Keratinocyte (primary cell): ENCODE measurements at places on chromosomes 2 and 18.
A peak's percentile ranks its signal among the peaks of the same experiment; 100 is the strongest.

DNA sequence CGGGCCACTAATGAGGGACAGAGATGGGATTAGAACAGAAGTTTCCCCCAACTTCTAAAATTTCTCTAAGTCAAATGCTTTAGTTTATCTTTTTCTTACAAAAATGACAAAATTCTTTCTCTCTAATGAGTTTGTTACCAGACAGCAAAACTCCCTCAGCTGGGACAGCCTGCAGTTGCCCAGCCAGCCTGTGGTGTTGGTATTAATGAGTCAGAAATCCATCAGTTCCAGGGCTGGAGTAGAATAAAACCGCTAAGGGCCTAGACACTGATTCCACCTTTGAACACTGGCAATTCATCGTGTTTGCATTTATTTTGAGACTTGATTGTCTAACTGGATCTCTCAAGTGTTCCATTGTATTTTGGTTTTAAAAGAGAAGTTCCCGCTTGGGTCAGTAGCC lies 38.3 kb upstream of the SMAD2 start:
- no peak for DNase-seq

GRCh38 chr2:98554116-98554861 lies 54.0 kb downstream of the COA5 start:
- DNase-seq = no peak

DNA sequence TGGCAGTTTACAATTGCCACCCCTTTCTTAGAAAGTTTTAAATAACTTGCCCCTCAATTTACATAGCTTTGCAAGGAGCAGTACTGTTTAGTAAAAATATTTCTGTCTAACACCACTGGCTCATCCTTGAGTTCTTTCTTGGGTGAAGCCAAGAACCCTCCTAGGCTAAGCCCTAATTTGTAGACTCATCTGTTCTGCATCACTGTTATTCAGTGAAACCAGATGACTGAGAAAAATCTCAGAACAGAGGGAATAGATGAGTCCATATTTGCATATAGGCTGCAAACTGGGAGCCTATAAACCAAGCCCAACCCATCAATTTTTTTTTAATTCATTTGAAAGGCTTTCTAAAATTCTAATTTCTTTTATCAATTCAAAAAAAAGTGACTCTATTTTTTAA lies 161.4 kb upstream of the TFPI start:
- no peak for DNase-seq

DNA sequence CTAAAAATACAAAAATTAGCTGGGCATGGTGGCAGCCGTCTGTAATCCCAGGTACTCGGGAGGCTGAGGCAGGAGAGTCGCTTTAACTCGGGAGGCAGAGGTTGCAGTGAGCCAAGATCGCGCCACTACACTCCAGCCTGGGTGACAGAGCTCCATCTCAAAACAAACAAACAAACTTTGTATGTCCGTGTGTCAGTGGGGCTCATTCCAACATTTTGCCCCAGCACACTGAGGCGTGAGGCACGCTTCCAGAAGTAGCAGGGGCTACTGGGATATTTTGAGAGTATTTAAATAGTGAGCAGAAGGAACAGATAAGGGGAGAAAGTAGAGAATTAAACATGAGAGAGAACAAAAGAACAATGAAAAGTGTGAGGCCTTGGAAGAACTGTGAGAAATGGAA lies 83.3 kb upstream of the TANK start:
- no peak for DNase-seq

- DNase-seq = no peak
Observed at GRCh38 chr2:239846789-239847676, 178.1 kb downstream of the NDUFA10 start.

GRCh38 chr2:25700221-25700660 lies 26.9 kb upstream of the DTNB start:
- DNase-seq = peak; percentile 25
